Epithelial cell of esophagus (primary cell): ENCODE measurements at places on chromosomes 2 and 18.

GRCh38 chr2:223464071-223464470, 138.1 kb downstream of the SCG2 start:
- DNase-seq = no peak

DNA sequence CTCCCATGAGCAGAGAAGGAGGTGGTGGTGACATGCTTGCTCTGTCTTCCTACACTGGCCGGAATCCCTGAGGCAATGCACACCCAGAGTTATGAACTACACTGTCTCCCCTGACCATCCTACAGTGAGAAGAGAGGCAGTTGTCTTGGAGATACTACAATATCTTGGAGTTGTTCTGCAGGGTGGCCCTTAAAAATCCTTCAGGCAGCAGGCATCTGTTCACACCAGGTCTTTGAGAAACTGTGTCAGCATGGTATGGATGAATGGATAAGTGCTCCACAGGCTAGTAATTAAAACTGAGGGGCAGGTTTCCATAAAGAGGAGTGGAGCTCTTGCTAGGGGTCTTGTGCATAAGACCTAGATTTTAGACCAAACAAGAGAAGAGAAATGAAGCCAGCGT, 223.7 kb upstream of the COPS8 start:
- DNase-seq = no peak

DNA sequence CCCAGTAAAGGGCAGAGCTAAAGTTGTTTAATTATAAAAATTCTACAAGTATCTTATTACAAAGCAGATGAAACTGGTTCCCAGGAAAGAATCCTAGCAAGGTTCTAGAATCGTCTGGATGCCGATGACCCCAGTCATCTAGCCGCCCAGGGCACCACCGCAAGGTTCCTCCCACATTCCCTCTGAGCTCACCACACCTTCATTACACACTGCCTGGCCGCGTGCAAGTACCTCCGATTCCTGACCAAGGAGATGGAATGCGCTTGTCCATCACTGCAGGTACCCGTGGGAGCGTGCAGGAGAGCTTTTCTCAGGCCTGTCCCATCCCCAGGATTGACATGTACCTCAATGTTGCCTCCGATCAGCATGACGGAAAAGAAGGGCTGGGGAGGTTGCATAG, 158.5 kb downstream of the LAMA1 start:
- DNase-seq = no peak

GRCh38 chr18:28176948-28177827, at the start of gene CDH2:
Gene CDH2, minus strand, starts transcription at chr18:28177130. Its CDS starts 108 bp downstream, at chr18:28177022.
- peak; percentile 55 for DNase-seq

DNA sequence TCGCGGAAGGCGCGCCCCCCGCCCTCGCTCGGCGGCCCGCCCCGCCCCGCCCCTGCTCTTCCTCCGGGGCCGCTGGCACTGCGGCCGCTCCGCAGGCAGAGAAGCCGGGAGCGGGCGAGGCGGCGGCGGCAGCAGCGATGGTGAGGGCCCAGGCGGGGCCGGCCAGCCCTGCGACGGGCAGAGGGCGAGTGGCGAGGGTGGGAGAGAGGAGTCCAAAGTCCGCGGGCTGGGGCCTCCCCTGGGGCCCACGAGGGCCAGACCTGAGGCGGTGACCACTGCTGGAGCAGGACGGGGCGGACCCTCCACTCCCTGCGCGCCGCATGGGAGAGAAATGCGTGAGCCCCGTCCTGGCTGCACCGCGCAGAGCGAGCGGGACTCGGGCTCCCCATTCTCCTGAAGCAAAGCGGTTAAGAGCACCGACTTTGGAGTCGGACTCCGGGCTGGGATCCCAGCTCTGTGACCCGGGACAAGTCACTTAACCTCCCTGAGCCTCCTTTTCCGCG, at the start of gene VAMP5:
Gene VAMP5, plus strand, starts transcription at position 78 of the 503 bp plus-strand sequence. Its CDS starts 60 bp downstream, at position 138.
- DNase-seq = no peak
